Fibroblast of skin of right quadriceps (primary cell): ENCODE measurements at places on chromosomes 7 and 10.

DNA sequence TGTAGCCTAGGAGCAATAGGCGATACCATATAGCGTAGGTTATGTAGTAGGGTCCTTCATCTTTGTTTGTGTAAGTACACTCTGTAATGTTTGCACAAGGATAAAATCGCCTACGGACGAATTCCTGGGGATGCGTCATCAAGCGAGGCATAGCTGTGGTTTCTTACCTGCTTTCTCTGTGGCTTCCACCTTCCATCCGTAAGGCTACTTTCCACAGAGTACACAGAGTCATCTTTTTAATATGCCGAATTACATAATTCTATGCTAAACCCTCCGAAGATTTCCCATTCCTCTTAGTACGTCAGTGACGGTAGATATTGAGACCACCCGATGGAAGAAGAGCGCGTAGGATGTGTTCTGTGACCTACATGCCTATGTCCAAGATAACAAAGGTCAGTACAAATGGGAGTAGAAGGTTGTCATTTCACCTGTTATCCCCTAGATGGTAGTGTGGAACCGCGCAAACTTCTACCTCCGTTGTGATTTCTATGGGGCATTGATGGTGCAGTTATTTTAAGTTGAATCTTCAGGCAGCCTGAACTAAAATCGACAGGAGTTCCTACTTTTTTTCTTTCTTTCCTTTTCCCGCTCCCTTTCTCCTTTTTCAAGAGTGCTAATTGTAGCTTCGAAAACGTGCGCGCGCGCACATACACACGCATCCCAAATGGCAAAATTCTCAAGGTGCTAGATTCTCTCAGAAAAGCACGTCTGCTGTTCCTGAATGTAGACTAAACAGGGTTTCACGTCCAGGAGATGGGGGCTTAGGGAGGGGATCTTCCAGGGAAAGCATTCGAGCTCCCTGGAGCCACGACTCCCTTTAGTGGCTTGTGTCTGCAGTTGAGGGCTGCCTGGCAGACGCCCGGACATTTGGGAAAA is 111.7 kb upstream of the MBL2 start:
- peak; percentile 58 for DNase-seq

DNA sequence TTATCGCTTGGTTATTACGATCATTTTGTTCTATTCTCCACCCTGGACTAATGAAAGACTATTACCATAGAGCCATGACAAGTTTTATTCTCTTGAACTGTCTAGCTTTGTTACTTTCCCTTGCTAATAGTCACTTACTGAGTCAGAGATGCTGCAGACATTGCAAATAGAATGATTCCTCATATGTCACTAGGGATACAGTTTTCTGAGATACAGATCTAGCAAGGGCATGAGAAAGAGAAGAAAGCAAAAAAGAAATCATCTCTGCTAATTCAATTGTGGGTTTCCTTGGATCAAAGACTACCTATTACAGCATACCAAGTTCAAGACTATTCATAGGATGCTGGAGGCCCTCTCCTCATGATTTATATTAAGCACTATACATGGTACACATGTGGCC is 204.3 kb downstream of the MBL2 start:
- DNase-seq = peak; percentile 55

GRCh38 chr7:85074016-85074415 is 112.8 kb downstream of the SEMA3D start:
- peak; percentile 6 for DNase-seq

GRCh38 chr7:104113788-104114187 is 94.0 kb downstream of the ORC5 start:
- DNase-seq = no peak

DNA sequence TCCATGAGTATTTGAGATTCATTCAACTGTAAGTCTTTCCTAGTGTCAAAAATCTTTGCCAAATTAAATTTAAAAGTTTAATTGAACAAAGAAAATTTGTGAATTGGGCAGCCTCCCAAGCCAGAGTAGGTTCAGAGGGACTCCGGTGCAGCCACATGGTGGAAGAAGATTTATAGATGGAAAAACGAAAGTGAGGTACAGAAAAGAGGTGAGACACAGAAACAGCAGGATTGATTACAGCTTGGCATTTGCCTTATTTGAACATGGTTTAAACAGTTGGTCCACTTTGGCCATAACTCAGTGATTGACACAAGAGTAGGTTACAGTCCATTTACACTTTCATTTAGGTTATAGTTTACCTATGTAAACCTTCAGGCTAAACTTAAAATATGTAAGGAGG is 465.8 kb downstream of the ARL4A start:
- no peak for DNase-seq

GRCh38 chr10:113278664-113279063 is 274.2 kb upstream of the HABP2 start:
- DNase-seq = no peak

- peak; percentile 12 for DNase-seq
These were observed 863 bp downstream of the CCNY start for GRCh38 chr10:35336921-35337823.

GRCh38 chr7:45000093-45001032 is at the start of gene CCM2:
Gene CCM2 (plus strand): TSS chr7:45000201. CDS start chr7:45000334, 133 bp downstream.
- DNase-seq = peak; percentile 26

DNA sequence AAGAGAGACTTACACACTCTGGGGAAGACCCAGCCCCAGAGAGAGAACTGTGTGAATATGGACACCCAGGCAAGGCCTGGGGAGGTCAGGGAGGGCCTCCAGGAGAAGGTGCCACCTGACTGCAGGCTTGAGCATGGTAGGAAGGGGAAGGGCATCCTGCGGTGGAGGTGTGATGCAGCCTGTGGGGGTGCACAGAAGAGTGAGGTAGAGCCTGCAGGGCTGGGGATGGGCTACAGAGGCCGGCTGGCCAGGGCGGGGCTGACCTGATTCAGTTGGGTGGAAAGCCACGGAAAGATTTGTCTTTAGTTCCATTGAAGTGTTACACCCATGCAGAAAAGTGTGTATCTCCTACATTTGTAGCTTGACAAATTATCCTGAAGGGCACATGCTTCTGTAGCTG is 47.6 kb downstream of the ZMIZ1 start:
- DNase-seq = no peak
